ENCODE measurements at places on chromosomes 13 and 19.

DNA sequence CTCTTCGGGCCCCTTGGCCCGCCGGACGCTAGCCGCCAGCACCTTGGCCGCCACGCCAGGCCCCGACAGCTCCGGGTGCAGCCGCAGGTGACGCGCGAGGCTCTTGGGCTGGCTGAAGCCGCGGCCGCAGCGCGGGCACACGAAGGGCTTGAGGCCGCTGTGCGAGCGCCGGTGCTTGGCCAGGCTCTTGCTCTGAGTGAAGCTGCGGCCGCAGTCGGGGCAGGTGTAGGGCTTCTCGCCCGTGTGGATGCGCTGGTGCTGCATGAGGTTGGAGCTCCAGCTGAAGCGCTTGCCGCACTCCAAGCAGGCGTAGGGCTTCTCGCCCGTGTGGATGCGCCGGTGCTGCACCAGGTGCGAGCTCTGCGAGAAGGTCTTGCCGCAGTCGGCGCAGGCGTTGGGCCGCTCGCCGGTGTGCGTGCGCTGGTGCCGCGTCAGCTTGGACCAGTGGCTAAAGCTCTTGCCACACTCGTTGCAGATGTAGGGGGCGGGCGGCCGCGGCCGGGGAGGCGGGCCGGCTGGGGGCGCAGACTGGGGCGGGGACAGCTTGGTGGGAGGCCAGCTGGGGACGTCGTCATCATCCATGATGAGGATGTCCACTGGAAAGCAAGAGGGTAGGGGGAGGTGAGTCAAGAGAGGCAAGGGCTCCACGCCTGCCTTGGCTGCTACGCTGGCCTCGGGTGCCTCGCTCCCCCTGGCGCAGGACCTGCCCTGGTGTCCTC lies 32.4 kb downstream of the ZNF787 start:
- no peak for DNase-seq

DNA sequence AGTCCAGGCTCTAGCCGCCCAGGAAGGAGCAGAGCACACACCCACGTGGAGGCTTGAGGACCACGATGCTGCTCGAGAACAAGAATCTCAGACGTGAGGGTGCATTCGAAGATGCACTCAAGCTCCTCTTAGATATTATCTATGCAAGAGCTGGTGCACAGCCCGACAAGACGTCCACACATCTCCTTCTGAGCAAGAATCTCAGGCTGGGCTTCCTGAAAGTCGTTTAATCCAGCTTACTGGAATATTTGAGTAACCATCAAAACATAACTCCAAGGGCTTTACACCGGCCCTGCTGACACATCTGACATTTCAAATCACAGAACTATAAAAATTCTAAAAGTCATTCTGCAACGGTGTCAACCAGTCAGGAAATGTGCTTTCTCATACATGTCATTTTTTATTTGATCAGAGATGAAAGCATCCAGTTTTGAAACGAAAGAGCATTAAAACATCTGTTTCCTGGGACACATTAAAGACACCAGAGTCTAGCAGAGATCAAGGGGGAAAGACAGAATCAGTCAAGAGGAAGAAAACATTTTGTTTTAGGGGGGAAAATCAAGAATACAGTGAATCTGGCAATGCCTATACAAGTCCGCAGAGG lies 177.7 kb upstream of the IRS2 start:
- no peak for DNase-seq

DNA sequence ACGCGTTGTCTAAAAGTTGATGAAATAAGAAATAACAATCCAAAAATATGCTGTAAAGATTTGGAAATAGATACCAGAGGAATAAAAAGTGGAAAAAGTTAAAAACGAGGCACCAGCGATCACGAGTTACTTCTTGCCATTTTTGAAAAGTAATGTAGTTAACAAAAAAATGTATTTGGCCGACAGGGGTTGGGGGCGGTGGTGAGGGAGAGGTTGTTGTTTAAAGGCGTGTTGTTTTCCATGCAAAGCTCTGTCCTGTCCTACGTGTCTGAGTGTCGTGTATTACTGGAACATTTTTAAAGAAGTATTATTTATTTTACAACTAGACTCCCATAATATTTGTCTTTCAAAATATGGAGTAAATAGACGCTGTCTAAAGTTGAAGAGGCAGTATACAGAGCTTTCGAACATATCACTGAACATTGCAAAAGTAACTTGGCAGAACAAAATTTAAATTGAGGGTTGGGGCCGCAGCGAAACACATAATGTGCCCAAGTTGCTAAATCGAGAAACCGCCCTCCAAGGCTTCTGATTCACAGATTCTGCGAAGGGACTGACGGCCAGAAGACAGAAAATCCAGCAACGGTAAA lies 823 bp downstream of the FBXO17 start:
- no peak for DNase-seq

DNA sequence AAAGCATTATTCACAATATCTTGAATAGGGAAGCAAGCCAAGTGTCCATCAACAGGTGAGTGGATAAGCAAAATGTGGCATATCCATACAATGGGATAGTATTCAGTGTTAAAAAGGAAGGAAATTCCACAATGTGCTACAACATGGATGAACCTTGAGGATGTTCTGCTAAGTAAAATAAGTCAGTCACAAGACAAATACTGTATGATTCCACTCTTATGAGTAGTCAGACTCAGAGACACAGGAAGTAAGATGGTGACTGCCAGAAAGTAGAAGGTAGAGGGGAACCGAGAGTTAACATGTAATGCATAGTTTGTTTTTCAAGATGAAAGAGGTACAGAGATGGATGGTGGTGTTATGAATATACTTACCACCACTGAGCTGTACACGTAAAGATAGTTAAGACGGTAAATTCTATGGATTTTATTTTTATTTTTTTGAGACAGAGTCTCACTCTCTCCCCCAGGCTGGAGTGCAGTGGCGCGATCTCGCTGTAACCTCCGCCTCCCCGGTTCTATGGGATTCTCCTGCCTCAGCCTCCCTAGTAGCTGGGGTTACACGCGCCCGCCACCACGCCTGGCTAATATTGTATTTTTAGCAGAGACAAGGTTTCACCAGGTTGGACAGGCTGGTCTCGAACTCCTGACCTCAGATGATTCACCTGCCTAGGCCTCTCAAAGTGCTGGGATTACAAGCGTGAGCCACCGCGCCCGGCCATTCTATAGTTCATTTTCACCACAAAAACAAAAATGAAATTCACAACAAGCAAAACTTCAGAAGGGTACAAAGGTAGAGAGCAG lies 1.0 kb upstream of the CHAMP1 start:
- DNase-seq: no peak

DNA sequence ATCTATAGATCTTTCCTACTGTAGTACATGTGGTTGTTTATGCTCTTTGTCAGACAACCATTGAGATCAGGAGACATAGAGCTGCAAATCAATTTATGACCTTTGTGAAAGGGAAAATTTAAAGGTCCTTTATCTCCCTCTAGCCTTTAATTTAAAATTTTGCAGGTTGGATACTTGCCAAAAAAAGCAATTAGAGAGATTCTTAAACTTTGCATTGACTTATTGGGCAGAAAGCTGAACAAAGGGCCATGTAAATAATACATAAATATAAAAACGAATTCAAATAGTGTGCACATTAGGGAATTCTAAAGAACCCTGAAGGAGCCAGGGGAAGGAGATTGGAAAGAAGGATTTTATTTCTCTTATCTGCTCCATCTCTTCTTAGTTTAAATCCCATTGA lies 22.0 kb upstream of the RB1 start:
- no peak for DNase-seq

GRCh38 chr19:30804751-30805150 lies 432.6 kb downstream of the ZNF536 start:
- DNase-seq: no peak

DNA sequence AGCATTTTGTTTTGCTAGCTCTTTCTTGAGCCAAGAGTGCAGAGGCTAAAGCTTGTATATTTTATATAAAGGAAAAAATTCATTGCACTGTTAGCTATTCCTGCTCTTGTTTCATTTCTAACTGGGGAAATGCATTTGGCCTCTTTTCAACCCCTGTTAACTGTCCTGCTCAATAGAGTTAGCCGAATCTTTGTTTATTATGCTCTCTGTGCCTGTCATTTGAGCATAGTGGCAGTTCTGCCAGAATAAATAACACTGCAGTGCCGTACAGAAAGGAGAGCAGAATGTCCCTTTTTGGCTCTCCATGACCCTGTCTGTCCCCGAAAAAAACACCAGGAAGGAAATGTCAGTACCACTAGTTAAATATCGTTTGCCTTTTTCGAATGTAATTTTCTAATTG lies 350.8 kb downstream of the MYO16 start:
- no peak for DNase-seq

DNA sequence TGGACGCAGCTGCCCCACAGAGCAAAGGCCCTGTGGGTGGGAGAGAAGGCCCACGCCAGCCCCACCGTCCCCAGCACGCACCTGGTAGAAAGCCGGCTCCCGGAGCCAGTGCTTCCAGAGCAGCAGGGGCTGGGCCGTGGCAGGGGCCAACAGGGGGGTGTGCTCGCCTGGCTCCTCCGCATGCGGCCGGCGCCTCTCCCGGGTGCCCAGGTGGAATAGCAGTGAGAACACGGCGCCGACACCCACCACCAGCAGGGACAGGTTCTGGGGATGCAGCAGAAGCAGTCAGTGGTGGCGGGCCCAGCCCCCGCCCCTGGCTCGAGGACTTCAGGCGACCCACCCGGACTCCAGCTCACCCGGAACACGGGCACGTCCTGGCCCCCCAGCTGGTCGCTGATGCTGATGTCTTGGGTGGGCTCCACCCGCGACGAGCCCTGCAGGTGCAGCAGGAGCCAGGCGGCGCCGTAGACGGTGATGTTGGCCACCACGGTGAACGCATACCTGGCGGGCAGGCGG lies 8.9 kb downstream of the TEKTIP1 start:
- no peak for DNase-seq

DNA sequence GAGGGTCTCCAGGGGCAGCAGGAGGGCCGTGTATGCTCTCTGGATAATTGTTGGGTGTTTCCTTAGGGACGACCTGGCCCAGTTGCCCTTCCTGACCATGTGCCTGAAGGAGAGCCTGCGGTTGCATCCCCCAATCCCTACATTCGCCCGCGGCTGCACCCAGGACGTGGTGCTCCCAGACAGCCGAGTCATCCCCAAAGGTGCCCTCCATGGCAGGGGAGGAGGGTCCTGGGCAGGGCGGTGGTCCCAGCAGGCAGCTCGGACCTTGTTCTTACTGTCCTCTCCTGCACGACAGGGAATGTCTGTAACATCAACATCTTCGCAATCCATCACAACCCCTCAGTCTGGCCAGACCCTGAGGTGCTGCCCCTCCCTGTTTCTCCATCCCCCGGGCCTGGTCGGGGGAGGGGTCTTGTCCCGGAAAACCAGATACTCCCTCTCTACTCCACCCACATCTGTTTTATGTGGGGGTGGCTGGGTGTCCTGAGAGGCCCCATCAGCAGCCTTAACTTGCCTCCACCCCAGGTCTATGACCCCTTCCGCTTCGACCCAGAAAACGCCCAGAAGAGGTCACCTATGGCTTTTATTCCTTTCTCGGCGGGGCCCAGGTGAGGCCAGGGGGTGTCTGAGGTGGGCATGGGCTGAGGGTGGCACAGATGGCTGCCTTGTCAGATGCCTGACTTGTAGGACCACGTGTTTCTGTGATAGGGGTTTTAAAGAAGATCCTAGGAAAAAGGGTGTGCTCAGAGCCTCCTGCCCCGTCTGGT lies 12.3 kb upstream of the CYP4F3 start:
- no peak for DNase-seq

DNA sequence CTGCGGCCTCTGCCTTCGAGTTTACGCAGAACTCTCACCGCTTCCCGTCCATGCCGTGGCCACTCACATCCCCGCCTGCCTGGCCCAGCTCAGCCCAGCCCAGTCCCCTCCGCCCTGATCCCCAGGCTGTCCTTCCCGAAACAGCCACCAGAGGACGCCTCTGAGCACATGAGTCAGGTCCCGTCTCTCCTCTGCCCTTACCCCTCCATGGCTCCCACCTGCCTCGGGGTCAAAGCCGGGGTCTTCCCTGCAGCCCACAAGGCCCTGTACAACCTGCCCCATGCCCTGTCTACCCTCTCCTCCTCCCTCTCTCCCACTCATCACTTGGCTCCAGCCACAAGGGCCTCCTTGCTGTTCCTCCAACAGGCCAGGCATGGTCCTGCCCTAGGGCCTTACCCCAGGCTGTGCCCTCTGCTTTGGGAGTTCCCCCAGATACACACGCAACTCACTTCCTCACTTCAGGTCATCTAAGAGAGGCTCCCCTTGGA lies 8.1 kb upstream of the SEMA6B start:
- DNase-seq: peak; percentile 21

- DNase-seq: no peak
Observed at GRCh38 chr13:106774621-106775020, 206.7 kb upstream of the ARGLU1 start.

DNA sequence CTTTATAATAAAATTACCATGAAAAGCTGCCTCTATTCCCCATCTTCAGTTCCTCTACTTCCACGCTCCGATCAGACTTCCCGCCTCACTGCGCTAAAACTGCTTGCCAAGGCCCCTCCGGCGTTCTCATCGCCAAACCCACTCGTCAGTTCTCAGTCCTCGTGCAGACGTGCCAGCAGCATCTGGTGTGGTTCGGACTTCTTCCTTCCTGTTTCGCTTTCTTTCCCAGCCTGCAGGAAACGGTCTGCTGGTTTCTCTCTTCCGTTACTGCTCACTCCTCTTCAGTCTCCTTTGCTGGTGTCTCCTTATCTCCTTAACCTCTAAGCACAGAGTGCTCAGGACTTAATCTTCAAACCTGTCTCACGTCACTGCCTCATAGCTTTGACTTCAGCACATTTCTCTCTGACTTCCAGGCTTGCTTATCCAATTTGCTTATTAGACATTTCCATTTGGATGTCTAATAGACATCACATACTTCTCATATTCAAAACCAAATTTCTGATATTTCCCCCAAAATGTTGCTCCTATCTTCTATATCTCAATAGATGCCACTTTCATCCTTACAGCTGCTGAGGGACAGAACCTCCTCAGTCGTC lies 40.3 kb downstream of the RCBTB2 start:
- peak; percentile 42 for DNase-seq

GRCh38 chr19:11534538-11534937 lies 4.1 kb upstream of the CNN1 start:
- no peak for DNase-seq

Data from stimulated activated CD4-positive, alpha-beta T cell treated with anti-CD3 and anti-CD28 coated beads, TNF-alpha, amount 100 ng/mL, for 4 hours (primary cell).